Dermis blood vessel endothelial cell (primary cell): ENCODE measurements at places on chromosomes 12 and 14. TPM values are rescaled to one million over a fixed set of nuclear protein-coding genes. Genes with fewer than 3 reads are reported as not detected.

DNA sequence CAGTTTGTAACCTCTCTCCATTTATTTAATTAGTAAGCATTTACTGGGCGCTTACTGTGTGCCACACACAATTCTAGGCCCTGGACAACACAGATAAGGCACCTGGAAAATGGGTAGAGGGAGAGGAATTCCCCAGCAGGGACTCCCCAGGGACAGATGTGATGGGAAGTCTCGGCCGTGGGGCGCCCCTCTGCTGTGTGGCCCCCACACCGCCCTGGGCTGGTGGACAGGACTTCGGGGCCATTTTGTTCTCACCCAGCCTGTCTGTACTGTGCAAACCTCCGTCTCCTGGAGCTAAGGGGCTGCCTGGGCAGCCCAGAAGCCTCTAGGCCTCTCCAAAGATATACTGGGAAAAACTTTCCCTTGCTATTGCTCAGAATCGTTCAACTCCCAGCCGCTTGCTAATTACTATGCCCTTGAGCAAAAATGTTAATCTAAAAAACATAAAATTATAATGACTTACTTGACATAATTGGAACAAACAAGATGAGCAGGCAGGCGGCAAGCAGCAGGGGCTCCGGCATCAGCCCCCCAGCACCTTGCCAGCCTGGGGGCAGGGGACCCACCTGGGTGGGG lies 64.4 kb upstream of the NCOR2 start:
- no peak for DNase-seq

DNA sequence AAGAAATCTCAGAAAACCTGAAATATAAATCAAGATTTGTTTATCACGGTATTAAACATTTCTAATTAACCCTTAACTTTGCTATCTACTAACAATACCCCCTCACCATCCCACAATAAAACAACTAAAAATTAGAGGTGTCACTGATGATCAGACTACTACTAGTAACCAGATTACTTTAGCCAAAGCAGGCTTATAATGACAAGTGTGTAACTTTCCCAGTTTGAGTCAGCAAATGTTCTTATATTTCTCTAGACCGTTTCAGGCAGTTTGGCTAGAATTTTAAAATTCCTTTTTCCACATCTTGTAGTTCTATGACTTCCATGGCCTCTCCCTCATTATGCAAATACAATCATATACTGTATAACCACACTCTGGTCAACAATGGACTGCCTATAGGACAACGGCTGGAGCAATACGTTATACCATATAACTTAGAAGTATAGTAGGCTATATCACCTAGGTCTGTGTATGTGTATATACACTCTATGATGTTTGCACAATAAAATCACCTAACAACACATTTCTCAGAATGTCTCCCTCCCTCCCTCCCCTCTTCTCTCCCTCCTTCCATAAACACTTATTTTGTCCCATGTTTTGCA lies 102.1 kb downstream of the DENND5B start:
- no peak for DNase-seq

DNA sequence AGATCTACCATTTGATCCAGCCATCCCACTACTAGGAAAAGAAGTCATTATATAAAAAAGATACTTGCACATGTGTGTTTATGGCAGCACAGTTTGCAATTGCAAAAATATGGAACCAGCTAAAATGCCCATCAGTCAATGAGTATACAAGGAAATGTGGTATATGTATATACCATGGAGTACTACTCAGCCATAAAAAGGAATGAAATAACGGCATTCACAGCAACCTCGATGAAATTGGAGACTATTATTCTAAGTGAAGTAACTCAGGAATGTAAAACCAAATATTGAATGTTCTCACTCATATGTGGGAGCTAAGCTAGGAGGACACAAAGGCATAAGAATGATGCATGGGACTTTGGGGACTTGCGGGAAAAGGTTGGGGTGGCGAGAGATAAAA lies 402.6 kb downstream of the RAD51B start:
- DNase-seq: no peak

- no peak for DNase-seq
These were observed 14.4 kb downstream of the FERMT2 start for GRCh38 chr14:52936437-52936836.

DNA sequence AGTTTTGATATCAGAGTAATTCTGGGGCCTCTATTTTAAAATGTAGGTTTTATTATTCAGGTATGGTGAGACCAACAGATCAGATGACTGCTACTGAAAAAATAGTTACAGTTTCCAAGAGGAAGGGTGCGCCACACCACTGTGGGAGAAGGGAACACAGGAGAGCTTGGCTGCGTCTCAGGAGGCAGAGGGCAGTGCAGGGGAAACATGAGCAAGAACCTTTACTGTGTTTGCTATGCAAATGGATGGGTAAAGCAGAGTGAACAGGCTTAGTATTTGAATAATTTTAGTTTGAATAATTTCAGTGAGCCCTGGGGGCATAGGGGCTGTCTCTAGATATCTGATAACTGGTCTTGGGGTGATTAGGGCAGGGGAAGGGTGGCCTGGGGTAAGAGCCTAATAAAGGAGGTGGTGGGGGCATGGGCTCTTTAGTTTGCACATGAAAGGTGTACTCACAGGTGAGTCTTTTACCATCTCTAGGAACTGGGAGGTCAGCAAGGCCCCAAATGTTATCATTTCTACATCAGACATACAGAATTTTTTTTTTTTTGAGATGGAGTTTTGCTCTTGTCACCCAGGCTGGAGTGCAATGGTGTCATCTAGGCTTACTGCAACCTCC lies 196.8 kb upstream of the NEDD1 start:
- no peak for DNase-seq

DNA sequence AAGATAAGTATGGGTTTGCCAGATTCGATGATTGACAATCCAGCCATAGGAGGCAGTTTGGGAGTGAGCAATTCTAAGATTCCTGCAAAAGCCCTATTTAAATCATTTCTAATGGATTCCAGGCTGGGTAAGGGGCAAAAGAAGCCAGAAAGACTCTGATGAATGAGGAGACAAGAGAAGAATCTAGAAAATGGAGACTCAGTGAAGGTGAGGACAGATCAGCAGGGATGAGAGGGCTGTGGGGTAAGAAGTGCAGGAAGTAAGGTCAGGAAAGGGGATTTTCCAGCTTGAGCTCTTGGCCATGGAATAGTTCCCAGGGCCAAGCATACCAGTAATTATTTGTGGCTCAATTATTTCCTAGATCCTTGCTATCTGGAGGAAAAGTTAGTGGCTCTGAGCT lies 87.3 kb downstream of the TMX1 start:
- peak; percentile 62 for DNase-seq

- peak; percentile 51 for DNase-seq
These were observed 58.4 kb upstream of the STAC3 start for GRCh38 chr12:57309420-57309819.

DNA sequence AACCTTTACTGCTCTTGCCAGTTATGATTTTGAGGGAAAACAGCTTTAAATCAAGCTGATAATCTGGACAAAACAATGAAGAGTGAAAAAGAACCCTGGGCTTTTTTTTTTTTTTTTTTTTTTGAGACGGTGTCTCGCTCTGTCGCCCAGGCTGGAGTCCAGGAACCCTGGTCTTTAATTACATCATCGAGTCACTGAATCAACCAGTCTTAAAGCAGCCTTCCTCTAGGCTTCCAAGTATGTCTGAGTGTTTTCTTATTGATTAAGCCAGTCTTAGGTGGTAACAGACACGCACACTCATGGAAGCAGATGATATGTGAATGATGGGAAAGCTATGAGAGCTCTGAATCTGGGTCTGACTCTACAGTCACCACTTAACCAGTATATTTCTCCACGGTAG lies 5.9 kb upstream of the VCPKMT start:
- DNase-seq: no peak

DNA sequence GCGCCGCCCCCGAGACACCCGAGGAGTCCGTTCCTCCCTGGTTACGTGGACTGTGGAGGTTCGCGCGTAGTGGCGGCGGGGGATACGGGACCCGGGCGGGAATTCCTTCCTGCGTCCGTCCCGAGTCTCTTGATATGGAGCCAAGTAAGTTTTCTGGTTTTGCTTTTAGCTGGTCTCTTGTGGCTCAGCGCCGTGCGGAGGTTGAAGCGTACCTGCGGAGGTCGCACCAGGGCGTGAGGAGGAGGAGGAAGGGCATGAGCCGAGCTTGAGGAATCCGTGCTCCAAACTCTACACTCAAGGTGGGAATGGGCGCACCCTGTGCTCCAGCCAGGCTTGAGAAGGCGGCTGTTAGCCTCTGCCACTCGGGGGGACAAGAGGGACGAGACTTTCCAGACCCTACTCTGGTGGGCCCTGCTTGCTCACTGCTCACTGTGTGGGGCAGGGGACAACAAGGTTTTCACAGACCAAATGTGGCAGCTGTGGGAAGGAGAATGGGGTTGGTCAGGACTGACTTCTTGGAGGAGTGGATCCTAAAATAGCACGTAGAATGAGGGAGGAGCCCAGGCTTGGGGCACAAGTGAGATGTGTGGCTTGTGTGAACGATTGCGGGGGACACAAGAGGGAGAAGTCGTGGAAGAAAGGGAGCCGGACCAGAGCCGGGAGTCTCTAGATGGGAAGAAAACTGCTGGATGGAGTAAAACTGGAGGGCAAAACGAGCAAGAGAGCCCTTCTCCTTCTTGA lies 577 bp downstream of the ATG101 start:
- DNase-seq: peak; percentile 28

GRCh38 chr14:50804181-50804721 lies 26.7 kb downstream of the NIN start:
- peak; percentile 66 for DNase-seq

- no peak for DNase-seq
These were observed 309.2 kb downstream of the PAWR start for GRCh38 chr12:79381248-79382208.

- DNase-seq: no peak
These were observed 26.9 kb downstream of the CRADD start for GRCh38 chr12:93704122-93704521.

- DNase-seq: no peak
These were observed 65.9 kb downstream of the CMKLR1 start for GRCh38 chr12:108273217-108273616.

GRCh38 chr12:69396041-69396440 lies 36.5 kb downstream of the YEATS4 start:
- no peak for DNase-seq

DNA sequence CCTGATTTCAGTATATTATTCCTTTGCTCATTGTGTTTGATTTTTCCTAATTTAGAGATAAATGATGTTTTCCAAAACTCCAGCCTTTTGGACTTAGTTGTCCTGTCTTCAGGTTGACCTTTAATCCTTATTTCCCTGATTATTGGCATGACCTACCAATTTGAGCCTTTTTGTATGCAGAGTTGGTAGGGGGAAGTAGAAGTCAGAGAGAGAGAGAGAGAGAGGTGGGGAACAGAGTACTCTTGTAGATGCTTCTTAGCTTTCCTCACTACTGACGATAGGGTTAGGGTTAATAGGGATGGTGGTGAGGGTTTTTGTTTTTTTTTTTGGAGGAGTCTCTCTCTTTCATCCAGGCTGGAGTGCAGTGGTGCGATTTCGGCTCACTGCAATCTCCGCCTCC lies 38.6 kb downstream of the TBC1D15 start:
- DNase-seq: no peak

DNA sequence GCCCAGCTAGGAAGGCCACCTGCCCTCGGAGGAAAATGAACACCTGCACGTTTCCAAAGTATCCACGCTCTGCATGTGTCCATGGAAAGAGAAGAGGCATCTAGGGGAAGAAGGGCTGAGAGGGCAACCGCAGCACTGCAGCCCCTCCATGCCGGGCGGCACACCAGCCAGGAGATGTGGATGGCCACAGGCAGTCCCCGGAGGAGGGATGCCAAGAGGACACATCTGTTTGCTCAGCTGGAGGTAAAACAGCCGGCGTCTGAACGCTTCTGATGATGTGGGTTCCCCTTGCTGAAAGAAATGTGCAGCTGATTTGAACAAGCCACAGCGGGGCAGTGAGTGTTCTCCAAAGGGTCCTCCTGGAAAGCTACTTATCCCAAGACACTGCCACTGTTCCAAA lies 34.0 kb downstream of the CHGA start:
- DNase-seq: no peak

- DNase-seq: no peak
These were observed 1.3 kb downstream of the HOXC5 start for GRCh38 chr12:54033980-54034784.

DNA sequence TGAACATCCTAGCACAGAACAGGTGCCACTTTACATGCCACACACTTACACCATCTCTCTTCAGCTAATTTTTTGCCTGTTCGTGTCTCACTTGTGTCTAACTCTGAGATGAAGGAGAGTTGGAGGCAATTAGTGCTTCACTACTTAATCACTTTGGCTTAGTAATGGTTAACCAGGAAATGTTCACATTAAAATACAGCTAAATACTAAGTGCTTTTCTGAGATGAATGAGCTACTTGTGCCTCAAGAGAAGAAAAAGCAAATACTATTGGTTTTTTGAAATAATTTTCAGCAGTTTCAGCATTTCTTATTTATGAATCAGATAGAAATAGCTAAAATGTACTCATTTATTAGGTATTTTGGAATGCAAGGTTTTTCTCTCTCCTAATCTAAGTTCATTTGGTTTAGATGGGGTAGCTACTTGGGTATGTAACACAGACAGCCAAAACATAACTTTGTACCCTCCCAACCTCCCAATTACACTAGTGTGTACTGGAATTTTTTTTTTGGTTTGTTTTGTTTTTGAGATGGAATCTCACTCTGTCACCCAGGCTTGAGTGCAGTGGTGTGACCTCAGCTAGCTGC lies 1474.1 kb upstream of the SEL1L start:
- DNase-seq: no peak

- DNase-seq: no peak
These were observed 6.3 kb downstream of the TESC start for GRCh38 chr12:117092886-117093285.

GRCh38 chr12:102964872-102965271 lies 7.4 kb downstream of the ASCL1 start:
- no peak for DNase-seq

GRCh38 chr14:20682127-20682434 lies 2.3 kb upstream of the RNASE4 start:
- DNase-seq: no peak

The COQ6 gene
- total RNA-seq: 20.2 and 28.8 TPM in 2 replicates

The SLCO1B1 gene
- not detected in 2 replicates for total RNA-seq

The C12orf54 gene
- total RNA-seq: not detected in 2 replicates

The ZNF891 gene
- 0.93 and 1.0 TPM in 2 replicates for total RNA-seq

The TMEM132C gene
- total RNA-seq: not detected in 2 replicates

The PKP2 gene
- total RNA-seq: 1.2 and 4.9 TPM in 2 replicates

The SLC2A14 gene
- total RNA-seq: not detected in 2 replicates

The RIN3 gene
- total RNA-seq: 7.7 and 11.1 TPM in 2 replicates

The CCDC196 gene
- total RNA-seq: not detected in 2 replicates

The GLS2 gene
- 0.28 and 0.51 TPM in 2 replicates for total RNA-seq

The KRT71 gene
- not detected in 2 replicates for total RNA-seq

The ALDH6A1 gene
- 27.9 and 35.0 TPM in 2 replicates for total RNA-seq
